ENCODE measurements at places on chromosomes 12 and 14. TPM values are rescaled to one million over a fixed set of nuclear protein-coding genes. Genes with fewer than 3 reads are reported as not detected.

The KRT77 gene
- not detected for total RNA-seq

GRCh38 chr12:13316587-13317246, 120.2 kb downstream of the EMP1 start:
- no peak for DNase-seq

GRCh38 chr12:48671231-48671856, 10.7 kb downstream of the KANSL2 start:
- no peak for DNase-seq

- no peak for DNase-seq
Measured at GRCh38 chr12:7271893-7272514, 31.9 kb upstream of the ACSM4 start.

DNA sequence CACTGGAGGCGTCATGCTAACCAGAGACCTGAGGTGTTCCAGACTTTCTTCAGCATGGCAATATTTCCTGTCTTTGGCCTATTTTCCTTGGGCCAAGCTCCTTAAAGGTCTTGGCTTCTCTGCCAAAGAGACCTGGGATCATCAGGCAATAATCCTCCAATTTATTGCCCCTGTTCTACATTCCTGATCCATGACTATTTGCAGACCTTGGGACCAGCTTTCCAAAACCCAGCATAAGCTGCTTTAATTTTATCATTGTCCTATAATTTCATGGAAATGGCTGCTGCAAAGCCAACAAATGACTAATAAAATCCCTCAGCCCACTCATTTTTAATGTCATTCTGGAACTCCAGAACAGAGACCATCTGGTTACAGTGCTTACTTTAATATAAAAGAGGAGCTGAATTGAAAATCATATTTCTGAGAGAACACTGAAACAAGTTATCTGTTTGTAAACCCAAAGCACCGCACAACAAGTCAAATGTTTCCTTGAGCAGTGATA, 166.9 kb upstream of the BTG1 start:
- no peak for DNase-seq

GRCh38 chr12:11689591-11690186, 40.2 kb downstream of the ETV6 start:
- DNase-seq, result no peak

- DNase-seq, result no peak
Measured at GRCh38 chr12:38886064-38886463, 19.3 kb downstream of the CPNE8 start.

DNA sequence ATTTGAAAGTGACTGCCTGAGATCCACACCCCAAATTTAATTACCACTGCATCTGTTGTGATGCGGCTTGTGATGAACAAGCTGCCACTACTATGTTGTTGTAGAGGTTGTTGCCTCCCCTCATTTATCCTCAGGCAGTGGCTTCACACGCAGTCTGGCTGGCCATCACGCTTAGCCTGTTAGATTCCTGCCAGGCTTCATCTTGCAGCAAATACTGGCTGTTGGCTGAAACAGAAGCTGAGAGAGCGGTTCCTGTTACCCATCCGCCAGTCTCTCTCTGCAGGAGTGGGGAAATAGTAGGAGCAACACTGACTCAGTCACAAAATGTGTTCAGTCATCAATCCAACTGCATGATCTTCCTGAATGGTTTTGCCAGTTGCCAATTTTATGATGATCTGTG, 934.4 kb downstream of the FLRT2 start:
- no peak for DNase-seq

Data from H7 (cell line).